ENCODE measurements at places on chromosomes 16 and 17.
A peak's percentile ranks its signal among the peaks of the same experiment; 100 is the strongest.

DNA sequence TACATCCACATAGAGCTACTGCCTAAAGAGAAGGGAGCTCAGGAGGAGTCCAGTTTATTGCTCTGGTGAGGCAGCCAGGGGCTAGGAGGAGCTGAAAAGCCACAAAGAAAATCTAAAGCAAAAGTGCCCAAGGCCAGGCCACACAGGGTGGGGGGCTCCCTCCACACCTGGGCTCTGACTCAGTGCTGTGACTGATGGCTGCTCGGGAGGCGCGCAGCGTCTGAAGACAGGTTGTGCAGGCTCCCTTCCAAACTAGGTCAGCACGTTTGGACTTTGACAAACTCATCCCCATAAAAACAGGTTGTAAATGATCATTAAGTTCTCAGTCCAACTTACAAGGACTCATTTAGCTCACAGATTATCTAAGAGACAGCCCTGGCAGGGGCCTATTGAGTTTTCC is 22.2 kb upstream of the LCMT1 start:
- DNase-seq: no peak

DNA sequence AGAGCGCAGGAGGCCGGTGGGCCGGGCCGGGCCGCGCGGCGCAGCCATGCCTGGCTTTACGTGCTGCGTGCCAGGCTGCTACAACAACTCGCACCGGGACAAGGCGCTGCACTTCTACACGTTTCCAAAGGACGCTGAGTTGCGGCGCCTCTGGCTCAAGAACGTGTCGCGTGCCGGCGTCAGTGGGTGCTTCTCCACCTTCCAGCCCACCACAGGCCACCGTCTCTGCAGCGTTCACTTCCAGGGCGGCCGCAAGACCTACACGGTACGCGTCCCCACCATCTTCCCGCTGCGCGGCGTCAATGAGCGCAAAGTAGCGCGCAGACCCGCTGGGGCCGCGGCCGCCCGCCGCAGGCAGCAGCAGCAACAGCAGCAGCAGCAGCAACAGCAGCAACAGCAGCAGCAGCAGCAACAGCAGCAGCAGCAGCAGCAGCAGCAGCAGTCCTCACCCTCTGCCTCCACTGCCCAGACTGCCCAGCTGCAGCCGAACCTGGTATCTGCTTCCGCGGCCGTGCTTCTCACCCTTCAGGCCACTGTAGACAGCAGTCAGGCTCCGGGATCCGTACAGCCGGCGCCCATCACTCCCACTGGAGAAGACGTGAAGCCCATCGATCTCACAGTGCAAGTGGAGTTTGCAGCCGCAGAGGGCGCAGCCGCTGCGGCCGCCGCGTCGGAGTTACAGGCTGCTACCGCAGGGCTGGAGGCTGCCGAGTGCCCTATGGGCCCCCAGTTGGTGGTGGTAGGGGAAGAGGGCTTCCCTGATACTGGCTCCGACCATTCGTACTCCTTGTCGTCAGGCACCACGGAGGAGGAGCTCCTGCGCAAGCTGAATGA is 606 bp downstream of the THAP11 start:
- peak; percentile 55 for DNase-seq

- no peak for DNase-seq
Observed at GRCh38 chr16:81275795-81276194, 37.3 kb downstream of the BCO1 start.

DNA sequence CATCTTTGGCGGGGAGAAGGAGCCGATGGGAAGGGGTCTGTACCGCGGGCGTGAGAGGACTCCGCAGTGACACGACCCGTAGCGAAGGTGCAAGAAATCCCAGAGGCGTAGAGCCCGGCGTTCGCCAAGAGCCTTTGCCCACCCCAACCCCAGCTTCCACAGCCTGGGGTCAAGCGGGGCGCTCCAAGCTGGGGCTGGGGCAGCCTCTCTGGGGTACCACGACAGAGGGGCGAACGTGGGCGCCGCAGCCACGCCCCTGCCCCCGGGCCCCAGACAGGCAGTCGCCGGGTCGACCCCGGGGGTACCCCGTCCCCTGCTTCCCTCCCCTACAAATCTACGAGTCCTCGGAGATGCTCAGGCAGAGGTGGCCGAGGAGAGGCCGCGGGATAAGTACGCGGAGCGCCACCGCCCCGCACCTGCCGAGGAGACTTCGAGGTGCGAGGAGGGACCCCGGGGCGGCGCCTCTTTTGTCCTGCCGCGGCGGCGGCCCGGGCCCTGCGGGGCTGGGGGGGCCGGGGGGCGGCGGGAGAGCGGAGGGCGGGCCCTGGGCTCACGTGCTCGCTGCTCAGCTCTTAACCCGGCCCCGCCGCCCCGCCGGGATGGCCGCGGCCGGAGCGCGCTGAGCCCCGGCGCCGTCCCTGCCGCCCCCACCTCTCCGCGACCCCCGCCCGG is at the start of gene ADAM11:
Gene ADAM11 (plus strand): TSS at position 575 of the 672 bp plus-strand sequence. CDS start 212 bp downstream, outside the sequence.
- DNase-seq: no peak

- no peak for DNase-seq
Observed at GRCh38 chr16:12145918-12146317, 169.4 kb downstream of the SNX29 start.
